NCI-H187 treated with DMSO at 0.1 percent for 48 hours (cell line): ENCODE measurements at places on chromosomes 7 and 10.
A peak's percentile ranks its signal among the peaks of the same experiment; 100 is the strongest.

DNA sequence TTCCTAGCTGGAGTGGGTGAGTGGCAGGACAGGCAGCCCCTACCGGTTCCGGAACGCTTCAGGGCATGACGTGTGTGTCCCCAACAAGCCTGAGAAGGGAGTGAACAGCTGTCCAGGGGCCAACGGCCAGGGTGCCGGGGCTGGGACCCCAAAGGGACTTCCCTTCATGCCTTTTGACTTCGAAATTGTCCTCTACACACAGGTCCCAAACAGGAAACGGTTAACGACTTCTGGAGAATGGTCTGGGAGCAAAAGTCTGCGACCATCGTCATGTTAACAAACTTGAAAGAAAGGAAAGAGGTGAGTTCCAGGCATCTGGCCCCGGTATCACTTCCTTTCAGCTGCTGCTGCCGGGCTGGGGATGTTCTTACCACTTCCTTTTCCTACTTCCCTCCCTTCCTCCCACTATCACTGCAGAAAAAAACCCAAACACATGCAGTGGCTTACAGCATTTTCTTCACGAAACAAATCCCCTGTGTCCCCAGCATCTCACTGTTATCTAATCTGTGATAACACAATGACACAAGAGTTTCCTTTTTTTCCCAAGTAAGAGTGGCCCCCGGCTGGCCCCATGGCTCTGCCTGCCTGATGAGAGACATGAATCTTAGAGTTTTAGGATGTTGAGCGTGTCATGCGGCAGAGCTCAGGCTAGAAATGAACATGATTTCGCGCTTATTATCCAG is 63.2 kb downstream of the MKI67 start:
- no peak for DNase-seq

GRCh38 chr10:120336911-120337540 is 120.0 kb upstream of the PLPP4 start:
- peak; percentile 20 for DNase-seq

- DNase-seq, result no peak
Observed at GRCh38 chr10:51382181-51382580, 307.9 kb downstream of the PRKG1 start.

GRCh38 chr10:23399701-23400144 is 39.2 kb upstream of the OTUD1 start:
- DNase-seq, result no peak
